ENCODE measurements at places on chromosomes 11 and 22.

DNA sequence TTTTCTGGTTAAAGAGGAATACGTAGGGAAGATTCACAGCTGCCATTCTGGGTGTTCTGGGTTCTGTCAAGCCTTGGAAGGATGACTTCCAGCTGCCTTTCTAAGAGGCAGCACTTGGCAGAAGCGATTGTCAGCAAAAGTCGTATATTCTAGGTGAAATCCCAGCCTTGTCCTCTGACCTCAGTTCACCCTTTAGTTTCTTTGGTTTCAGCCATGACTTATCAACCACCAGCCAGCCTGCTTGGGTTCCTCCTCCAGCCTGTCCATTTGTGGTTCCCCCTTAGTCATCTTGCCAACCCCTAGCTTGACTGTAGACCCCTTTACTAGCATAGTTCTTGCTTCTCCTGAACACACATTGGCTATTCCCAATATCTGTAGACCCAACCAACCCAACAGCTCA lies 102.3 kb upstream of the CD44 start:
- no peak for DNase-seq

GRCh38 chr22:32545801-32546200 lies 71.2 kb downstream of the FBXO7 start:
- peak; percentile 55 for DNase-seq

GRCh38 chr11:110629594-110629993 lies 82.6 kb downstream of the ARHGAP20 start:
- DNase-seq: no peak

- no peak for DNase-seq
Measured at GRCh38 chr11:130037881-130038585, 31.7 kb upstream of the APLP2 start.

DNA sequence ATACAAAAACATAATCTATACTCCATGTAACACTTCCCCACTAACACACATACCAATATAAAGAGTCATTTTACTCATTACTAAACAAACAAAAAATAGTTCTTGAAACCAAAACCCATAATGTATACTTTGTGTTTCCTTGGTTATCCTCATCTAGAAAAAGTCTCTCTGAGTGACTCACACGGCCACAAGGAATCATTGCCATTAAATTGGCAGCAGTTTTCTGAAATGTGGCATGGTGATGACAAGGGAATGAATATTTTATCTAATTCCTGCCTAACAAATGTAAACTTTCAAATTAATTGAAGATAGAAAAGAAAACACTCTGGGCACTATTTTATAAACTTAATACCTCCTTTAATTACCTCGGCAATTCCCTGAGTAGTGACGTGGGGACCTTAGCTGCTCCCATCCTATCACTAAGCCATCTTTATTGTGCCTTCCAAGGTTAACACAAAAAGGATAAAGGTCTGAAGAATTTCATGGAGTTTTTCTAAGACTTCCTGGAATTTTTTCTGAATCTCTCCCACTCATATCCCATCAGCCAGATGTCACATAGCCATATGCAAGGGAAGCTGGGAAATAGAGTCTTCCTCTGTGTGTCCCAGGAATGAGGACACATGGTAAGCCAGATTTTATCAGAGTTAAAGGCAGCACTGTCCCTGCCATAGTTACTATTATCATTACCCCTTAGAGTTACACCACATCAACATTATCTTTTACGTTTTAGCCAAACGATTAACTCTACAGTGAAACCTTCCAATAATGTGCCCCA lies 857.2 kb upstream of the TENM4 start:
- no peak for DNase-seq

GRCh38 chr11:8223513-8223900 lies 40.2 kb downstream of the LMO1 start:
- DNase-seq: no peak

GRCh38 chr11:62171261-62171723 lies 18.7 kb upstream of the SCGB1D1 start:
- peak; percentile 87 for DNase-seq

GRCh38 chr11:31001427-31001826 lies 368.1 kb downstream of the DCDC1 start:
- DNase-seq: no peak

- DNase-seq: no peak
Measured at GRCh38 chr11:112267188-112267591, 6.5 kb upstream of the PLET1 start.

DNA sequence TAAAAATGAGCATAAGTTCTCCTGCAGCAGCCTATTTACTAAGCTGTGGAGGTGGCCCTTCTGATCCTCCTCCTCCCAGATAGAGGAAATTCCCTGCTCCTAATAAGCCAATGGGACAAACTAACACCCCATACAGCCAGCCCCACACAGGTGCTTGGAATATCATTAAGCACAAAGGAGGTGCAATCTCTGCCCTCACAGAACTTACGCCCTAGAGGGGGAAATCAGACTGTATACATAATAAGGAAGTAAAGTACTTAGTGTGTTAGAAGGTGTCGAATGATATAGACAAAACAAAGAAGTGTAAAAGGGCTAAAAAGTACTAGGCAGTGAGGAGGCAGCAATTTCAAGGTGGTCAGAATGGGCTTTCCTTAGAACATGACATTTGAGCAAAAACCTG lies 5.8 kb downstream of the MS4A12 start:
- no peak for DNase-seq

GRCh38 chr11:74671520-74672196 lies 59.6 kb downstream of the CHRDL2 start:
- DNase-seq: no peak

GRCh38 chr11:940496-941135 lies 14.9 kb downstream of the AP2A2 start:
- DNase-seq: no peak

- DNase-seq: peak; percentile 42
Measured at GRCh38 chr11:2921261-2921660, 8.0 kb downstream of the PHLDA2 start.

GRCh38 chr22:38841635-38842034 lies 2.2 kb downstream of the NPTXR start:
- no peak for DNase-seq

- DNase-seq: no peak
Measured at GRCh38 chr11:3092603-3093141, 35.4 kb upstream of the CARS1 start.

DNA sequence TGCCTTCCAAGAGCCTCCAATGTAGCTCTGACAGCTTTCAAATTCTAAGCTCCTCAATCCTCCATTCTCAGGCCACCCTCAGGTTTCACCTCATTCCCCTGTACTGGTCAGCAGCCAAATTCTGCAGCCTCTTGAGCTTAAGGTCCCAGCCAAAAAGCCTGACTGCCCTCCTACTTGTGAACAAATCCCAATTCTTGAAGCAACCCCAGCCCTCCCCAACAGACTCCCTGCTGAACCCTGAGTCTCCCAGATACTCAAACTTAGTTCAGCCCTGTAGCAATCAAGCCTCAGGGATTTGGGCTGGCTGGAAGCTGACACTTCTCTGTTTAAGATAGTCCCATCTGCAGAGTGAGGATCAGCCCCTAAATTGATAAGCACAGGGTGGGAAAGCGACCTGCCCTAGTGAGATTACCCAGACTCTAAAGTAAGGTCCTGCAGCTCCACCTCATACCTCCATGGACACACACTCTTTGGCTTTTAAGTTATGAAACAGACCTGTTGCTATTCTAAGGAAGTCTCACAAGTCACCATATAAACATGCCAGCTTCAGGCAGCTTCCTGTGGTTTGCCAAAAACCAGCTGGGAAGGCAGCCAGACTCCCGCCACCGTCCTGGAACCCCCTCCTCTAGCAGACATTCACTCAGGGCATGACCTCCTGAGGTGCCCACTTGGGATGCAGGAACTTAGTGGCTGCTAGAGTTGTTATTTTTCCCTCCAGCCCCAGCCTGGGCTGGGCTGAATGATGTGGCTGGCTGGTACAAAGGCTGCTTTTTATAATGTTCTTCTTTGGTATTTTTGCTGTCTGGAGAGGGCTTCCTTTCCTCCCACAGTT lies 82.5 kb upstream of the PICALM start:
- peak; percentile 77 for DNase-seq

DNA sequence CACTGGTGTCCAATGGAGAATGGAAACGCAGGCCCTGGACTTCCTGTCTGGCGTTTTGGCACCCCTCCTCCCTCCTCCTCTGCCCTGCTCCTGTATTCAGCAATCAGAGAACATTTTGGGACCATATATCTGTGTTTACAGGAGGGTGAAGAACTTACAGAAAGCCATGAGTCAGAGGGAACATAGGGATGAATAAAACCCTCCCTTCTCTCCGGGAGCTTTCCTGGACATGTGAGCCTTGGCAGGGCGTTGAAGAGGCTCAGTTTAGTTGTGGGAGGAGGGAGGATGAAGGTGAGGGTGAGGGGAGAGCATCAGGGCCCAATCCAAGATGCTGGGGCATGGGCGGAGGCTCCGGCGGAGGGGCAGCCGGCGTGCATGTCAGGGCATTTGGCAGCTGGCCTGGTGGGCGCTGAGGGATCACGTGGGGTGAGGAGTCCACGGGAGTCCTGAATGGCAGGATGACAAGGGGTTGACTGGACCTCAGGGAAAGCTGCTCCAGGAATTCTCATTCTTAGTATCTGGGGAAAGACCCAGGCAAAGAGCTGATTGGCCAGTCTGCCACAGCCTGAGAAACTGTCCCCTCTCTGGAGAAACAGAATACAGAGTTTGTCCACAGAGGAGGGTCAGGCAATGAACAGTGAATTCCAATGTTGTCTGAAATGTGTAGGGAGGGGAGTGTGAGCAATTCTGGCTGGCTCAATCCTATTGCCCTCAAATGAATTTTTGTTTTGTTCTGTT lies 28.9 kb downstream of the MICAL2 start:
- DNase-seq: no peak

DNA sequence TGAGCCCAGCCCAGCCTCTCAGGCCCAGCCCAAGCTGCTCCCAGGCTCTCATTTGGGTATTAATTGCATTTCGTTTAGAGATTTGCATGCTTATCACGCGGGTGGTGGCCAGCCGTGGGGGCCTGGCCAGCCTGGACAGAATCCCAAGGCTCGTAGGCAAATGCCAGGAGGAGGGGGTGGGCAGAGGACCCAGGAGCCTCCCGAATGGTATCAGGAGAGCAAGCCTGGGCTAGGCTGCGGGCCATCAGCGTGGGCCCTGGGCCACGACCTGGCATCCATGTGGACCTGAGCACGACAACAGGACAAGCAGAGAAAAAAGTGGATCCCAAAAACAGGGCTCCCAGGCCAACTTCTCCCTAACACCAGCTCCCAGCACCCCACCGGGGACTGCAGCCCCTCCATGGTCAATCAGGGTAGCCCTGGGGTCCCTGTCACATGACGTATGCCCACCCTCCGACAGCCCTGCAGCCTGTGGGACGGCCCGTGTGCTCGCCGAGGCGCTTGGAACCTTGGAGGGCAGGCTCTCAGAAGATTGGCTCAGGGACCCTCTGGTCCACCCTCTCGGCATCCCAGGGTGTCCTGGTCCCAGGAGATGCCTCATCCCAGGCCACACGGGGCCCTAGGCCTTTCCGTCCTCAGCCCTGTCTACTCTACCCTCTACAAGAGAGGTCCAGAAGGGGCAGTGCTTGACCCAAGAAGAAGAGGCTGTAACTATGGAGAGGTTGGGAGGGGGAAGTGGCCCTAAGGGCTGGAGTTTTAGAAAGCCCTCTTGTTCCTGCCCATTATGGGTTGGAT lies 8.8 kb downstream of the ASCL2 start:
- no peak for DNase-seq

GRCh38 chr22:16131918-16132317 lies 442.1 kb downstream of the POTEH start:
- no peak for DNase-seq

GRCh38 chr11:315051-315481 lies 1.2 kb downstream of the IFITM1 start:
- no peak for DNase-seq

DNA sequence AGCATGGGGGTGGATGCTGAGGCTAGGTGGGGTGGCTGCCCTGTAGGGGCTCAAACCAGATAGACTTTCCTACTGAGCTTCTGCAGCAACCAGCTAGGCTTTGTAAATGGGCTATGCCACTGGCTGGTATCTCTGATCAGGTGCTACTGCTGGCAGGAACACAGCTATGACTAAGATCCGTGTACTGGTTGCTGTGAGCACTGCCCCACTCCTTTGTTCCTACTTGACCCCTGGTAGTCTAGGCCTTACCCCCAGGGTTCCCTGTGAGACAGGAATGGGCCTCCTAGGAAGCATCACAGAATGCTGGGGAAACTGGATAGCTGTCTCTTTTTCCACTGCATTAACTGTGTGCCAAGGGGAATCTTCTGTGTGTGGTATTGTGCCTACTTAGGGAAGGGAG lies 58.4 kb upstream of the GAB2 start:
- no peak for DNase-seq

DNA sequence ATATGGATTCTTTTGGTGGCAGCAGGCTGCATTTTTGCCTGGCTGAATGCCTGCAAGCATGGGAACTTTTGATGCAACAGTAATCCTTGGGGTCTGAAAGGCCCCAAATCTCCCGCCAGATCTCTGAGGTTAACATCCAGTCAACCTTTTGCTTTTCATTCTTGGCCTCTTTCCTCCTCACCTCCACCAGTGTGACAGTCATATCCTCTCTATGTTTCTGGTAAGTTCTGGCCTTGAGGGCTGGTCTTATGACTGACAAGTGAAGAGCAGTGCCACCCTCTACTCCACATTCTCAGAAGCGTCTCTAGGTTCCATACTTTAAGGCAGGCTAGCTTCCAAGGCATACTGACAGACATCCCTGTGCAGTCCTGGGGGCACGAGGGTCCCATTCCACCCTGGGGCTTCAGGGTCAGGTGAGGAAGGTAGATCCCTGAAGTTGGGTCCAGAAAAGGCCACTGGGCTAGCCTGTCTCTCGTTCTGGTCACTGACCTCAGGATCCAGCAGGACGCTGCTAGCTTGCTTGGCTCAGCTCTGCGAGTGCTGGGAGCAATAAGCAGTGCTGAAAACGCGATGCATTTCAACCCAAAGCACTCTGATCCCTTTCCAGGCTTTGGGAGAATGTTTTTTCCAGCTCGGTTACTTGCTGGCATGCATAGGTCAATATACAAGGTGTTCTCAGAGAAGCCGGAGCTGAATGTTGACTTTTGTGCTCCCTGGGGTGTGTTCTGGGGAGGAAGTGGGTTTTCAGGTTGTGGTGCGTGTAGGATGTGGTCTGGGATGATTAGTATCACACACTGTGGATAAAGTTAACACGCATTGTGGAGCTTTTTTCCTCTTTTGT lies 75.2 kb downstream of the PTPRJ start:
- DNase-seq: no peak

DNA sequence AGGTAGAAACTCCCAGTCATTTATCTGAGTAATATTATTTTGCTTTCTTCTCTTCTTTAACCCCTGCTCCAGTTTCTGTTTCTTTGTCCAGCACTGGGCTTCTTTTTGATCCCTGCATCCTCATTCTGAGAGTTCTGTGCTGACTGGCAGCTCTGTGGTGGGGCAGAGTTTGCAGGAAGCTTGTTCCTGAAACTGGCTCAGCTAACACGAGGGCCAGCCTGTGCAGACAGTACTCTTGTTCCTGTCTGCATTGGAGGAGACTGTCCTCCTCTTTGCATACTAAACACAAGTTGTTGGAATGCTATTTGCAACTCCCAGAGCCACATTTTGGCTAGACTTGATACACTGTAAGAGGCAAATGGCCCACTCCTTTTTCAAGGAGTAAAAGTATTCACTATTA lies 93.1 kb upstream of the HORMAD2 start:
- DNase-seq: no peak

All from right cardiac atrium (tissue), 5 donors.